ENCODE measurements at places on chromosomes 1 and 21.

GRCh38 chr1:154819628-154820590 lies 50.2 kb downstream of the KCNN3 start:
- DNase-seq: no peak

GRCh38 chr1:95286479-95286878 lies 52.5 kb downstream of the RWDD3 start:
- no peak for DNase-seq

DNA sequence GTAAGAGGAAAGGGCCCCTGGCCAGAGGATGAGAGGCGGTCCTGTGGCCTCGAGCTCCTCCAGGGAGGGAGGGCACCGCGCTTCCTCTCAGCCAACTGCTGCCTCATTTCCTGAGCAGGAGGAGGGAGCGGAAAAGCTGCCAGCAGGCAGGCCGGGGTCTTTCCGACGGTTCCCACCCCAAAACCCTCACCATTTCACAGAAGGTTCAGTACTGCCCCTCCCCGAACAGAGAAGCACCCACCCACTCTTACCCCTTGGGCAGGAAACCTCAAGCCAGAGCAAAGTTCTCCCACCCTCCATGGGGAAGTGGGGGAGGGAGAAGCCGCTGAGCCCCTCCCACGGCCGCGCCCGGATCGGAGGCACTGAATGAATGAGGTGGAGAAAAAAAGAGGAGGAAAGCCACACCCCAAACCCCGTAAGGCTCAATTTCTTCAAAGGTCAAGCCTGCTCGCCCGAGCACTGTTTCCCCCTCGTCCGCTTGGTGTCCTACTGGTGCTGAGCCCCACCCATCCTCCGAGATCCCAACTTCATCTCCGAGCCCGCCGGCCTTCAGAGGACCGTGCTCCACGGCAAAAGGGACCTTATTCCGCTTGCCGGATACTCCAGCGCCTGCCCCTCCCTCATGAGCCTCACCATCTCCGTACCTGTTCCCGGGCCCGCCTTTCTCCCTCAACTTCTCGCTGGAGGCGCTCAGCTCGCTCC lies 9.4 kb downstream of the TPM3 start:
- DNase-seq: peak; percentile 83

GRCh38 chr1:191255354-191256054 lies 777.8 kb upstream of the BRINP3 start:
- DNase-seq: no peak

- no peak for DNase-seq
These were observed 83.4 kb upstream of the BMP8A start for GRCh38 chr1:39407896-39408640.

- no peak for DNase-seq
These were observed 8.7 kb upstream of the SLC2A5 start for GRCh38 chr1:9078015-9078751.

- DNase-seq: no peak
These were observed 29.4 kb downstream of the FOXJ3 start for GRCh38 chr1:42305639-42306038.

DNA sequence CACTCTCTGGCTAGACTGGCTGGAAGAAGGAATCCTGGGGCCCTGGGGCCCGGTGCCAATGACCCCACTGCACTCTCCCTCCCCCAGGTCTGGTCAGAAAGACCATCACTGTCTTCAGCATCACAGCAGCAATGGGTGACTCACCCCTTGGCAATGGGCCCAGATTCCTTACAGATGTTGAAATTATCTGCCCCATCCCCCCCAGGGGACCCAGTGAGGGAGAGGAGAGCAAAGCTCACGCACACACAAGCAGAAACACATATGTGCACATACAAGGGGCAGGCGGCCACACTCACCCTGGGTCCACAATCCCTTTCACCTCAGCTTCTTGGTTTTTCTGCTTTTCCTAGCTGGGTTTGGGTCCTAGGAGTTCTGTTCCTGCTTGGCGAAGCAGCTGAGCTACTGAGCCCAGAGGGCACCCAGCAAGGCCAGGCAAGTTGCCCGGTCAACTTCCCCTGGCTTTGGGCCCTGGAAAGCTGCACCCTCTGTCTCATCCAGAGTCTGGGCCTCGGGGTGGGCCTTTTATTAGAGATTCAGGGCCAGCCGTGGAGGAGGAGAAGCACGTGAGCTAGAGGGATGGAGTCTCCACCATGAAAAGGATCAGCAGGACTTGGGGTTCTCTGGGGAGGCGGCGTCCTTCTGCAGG lies 2.6 kb downstream of the COL16A1 start:
- DNase-seq: peak; percentile 88

DNA sequence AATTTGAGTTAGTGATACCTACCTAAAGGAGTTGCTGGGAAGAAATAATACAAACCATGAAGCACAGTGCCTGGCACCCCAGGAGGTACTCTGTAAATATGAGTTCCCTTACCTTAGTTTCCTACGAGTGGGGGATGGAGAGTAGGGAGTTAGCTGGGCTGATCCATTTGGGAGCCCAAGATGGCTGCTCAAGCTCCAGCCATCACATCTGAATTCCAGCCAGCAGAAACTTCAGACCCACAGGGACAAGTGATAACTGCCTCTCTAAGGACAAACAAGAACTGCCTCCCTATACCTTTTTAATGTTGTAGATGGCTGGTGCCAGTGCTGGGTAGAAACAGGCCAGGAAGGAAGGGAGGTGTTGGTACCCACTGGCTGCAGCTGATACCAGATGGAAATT lies 22.7 kb downstream of the HTR6 start:
- no peak for DNase-seq

GRCh38 chr1:53108646-53109580 lies 33.5 kb downstream of the SLC1A7 start:
- no peak for DNase-seq

- no peak for DNase-seq
These were observed 25.1 kb upstream of the SLAMF6 start for GRCh38 chr1:160548183-160548582.

DNA sequence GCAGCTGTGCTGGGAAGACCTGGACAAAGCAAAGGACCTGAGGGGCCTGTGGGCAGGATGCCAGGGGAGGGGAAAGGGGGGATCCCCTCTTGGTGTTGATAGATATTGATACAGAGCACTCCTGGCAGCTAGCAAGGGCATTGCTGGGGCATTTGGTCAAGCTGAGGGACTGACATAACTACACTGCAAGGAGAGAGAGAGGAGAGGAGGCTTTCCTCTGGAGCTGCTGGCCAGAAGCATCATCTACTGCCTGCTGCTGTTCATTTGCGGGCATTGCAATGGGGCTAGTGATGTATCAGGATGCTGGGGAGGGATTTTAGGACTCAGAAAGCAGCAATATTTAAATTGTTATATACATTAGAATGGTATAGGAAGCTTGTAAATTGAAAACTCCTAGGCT lies 142.0 kb downstream of the ZNF648 start:
- DNase-seq: no peak

- DNase-seq: no peak
These were observed 20.3 kb downstream of the RIMS3 start for GRCh38 chr1:40645118-40645680.

DNA sequence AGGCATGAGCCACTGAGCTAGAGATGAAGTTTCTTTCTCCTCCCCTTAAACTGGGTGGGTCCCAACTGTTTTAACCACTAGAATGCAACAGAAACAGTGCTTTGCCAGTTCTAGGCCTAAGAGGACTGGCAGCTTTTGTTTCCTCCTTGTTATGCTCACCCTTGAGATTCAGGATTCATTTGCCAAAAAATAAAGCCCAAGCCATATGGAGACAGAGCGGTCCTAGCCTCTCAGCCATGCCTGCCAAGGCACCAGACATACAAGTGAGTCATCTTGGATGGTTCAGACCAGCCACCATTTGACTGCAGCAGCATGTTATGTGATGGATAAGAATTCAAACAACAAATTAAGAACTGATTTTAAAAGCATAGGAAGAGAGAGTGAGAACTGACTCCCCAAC lies 38.1 kb upstream of the STUM start:
- DNase-seq: no peak

GRCh38 chr1:48785869-48786268 lies 9.2 kb upstream of the BEND5 start:
- no peak for DNase-seq

GRCh38 chr1:8429549-8430110 lies 111.7 kb downstream of the SLC45A1 start:
- DNase-seq: no peak

DNA sequence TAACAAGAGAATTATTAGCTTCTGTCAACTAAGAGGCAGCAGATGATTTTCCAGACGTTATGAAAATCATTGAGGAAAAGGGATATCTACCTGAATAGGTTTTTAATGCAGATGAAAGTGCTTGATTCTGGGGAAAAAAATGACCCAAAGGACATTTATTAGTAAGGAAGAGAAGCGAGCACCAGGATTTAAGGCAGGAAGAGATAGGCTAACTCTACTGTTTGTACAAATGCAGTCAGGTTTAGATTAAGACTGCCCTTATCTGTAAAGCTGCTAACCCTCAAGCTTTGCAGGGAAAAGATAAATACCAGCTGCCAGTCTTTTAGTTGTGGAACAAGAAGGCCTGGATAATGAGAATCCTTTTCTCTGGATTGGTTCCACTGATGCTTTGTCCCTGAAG lies 33.0 kb upstream of the LRIG2 start:
- no peak for DNase-seq

- no peak for DNase-seq
These were observed 129.7 kb downstream of the BRINP2 start for GRCh38 chr1:177300431-177300830.

- no peak for DNase-seq
These were observed 145.4 kb upstream of the C8B start for GRCh38 chr1:57111175-57111574.

DNA sequence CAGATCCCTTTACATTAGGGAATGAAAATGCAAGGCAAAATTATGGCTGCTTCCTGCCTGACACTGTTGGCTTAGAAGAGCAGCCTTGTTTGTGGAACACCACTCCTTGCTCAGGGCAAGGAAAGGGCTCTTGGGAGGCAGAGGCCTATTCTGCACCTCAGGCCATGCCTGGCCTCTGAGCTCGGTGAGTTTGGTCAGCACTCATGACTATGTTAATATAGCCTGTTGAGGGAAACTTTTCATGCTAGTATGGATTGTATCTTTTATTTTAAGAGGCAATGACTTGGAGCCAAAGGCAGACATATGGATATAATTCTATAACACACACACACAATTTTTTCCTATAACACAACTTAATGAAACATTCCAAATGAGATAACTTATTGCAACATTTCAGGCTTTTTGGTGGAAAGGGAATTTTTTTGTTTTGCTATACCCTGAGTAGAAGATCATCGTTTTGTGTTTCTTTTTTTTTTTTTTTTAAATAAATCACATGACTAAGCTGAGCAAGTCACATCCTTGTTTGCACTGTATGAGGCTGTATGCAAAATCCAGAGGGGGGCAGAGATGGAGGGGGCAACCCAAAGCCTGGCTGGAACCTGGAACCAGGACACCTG lies 5.6 kb upstream of the YRDC start:
- DNase-seq: no peak

DNA sequence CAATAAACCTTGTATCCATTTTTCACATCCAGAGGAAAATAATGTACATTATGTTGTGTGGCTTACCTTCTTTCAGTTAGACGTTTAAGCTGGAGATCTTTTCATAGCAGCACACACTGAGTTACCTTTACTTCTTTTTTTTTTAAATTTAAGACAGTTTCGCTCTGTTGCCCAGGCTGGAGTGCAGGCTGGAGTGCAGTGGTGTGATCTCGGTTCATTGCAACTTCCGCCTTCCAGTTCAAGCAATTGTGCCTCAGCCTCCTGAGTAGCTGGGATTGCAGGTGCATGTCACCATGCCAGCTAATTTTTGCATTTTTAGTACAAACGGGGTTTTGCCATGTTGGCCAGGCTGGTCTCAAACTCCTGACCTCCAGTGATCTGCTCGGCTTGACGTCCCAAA lies 7.4 kb upstream of the CAMTA1 start:
- no peak for DNase-seq

GRCh38 chr1:78291418-78291817 lies 199.4 kb upstream of the PTGFR start:
- DNase-seq: no peak

GRCh38 chr21:45366476-45366875 lies 38.5 kb upstream of the COL18A1 start:
- no peak for DNase-seq

GRCh38 chr21:24995216-24995615 lies 612.1 kb downstream of the MRPL39 start:
- DNase-seq: no peak

DNA sequence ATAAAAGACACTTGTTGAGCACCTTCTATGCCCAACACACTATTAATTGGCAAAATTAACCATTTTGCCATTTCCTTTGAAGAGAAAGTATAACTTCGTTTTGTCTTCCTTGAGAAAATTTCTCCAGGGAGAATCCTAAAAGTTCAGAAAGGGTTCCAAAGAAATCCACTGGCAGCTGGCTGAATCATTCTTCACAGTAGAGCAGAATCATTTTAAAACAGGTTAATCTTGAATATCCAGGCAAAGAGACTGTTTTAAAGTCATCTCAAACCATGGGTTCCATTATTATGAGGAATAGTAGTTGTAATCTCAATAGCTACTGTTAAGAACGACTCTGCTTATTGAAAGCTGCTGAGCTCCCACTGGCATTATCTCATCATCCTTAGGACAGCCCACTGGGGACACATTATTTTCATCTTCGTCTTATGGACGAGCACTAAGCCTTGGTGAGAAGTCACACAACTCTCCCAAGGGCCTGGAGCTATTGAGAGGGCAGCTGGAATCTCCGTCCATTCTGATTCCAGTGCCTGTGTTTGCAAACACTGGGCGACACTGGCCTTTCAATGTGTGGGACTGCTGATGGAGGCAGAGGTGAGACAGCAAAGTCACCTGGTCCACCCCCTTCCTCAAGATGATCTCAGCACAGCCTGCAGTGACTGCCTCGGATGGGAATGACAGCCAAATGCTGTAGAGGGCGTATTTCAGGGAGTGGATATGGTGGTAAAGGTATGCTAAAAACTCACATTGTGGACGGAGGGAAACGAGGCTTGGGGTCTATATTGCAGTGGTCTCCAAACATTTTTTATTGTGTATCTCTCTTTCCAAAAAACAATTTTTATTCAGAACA lies 15.3 kb upstream of the PGBD5 start:
- DNase-seq: no peak

- no peak for DNase-seq
These were observed 143.6 kb downstream of the VAV3 start for GRCh38 chr1:107821340-107821739.

GRCh38 chr1:109894823-109895719 lies 15.6 kb upstream of the CSF1 start:
- no peak for DNase-seq

DNA sequence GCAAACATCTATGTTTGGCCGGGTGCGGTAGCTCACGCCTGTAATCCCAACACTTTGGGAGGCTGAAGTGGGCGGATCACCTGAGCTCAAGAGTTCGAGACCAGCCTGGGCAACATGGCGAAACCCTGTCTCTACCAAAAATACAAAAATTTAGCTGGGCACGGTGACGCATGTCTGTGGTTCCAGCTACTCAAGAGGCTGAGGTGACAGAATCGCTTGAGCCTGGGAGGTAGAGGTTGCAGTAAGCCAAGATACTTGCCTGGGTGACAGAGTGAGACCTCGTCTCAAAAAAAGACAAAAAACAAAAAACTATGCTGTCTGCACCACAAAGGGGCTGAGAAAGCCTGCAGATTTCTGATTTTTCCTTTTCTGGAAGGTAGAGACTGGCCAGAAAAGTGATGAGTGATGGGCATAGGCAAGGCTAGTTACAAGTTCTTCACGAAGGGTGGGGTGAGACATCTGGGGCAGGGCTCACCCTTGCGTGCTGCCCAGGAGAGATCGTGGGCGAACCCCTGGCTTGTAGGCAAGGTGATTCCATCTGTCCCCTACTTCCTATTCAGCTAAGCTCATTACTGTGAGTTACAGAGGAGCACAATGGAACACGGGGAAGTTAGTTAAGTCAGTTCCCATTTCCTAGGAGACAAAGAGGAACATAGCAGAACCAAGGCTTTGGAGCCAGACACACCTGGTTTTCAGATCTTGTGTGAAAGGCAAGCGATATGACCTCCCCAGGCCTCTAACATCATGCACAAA lies 3.2 kb downstream of the SLC2A1 start:
- DNase-seq: no peak

Data from right forelimb (tissue), 1 donor.